Adipocyte (in vitro differentiated cells): ENCODE measurements at places on chromosomes 5 and 9.

DNA sequence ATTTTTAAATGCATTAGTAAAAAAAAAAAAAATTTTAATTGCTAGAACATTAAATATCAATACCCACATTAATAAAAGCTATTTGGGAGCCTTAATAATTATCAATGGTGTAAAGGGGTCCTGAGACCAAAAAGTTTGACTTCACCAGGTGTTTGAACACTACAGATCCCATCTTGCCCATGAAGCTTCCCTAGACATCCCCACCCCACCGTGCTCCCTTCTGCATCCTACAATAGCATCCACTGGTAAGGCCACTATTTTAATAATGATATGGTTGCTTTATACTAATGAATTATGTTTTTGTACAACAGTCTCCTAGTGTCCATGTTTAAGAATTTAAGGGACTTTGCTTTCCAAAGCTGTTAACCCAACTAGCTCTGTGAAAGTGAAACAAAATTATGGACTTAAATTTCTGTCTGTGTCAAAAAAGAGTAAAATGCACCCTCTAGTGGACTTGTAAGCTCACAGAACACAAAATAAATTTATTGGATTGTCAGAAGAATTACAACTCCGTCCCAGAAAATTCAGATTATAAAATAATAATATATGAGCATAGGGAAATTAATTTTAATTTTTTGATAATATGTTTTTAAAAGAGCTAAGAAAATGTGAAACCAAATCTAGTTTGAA, 76.0 kb downstream of the ARL15 start:
- DNase-seq, result peak; percentile 83

DNA sequence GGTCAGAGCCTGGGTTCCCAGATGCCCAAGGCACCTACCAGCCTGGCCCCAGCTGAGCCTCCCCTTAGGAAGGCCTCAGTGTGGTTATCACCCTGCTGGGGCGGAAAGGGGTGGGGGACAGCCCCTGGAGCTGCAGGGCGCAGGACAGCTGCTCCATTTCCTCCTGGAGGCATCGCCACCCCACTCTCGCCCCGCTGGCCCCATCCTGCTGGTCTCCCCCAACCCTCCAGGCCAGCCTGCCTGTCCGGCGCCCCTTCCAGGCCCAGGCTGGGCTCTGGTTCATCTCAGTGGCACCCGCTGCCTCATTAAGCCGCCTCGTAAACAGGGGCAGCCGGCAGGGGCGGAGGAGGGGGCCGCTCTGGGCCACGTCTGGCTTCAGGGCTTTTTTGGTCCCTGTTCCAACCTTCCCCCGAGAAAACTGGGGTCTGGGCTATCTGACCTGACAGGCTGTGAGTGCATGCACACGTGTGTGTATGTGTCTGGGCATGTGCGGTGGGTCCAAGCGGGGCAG, 30.8 kb upstream of the ENHO start:
- no peak for DNase-seq

DNA sequence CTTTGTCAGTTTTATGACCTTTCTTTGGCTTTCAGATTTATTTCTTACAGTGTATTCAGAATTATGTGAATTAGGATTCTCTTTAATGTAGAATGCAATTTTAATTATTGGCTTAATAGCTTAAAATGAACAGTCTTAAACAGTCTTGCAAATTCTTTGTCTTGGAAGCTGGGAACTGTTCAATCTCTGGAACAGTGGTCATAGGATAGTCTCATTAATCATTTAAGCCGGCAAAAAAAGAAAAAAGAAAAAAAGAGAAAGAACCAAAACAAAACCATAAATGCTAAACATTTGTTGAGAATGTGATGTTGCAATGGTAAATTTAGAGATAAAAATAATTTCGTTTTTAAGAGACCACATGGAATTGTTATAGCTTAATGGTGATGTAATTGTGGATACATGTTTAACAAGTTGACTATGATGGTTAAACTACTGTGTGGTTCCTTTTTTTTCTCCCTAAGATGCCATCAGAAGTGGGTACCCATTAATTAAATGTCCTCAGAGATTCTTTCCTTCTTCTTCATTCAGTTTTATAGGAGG, 61.6 kb downstream of the NNT start:
- DNase-seq, result peak; percentile 45

GRCh38 chr9:93192721-93193387, 8.9 kb downstream of the WNK2 start:
- DNase-seq, result no peak

- no peak for DNase-seq
These were observed 29.2 kb upstream of the NSMF start for GRCh38 chr9:137488327-137488653.

GRCh38 chr5:171588790-171589189, 169.3 kb downstream of the FGF18 start:
- DNase-seq, result no peak

- DNase-seq, result no peak
These were observed 168.7 kb downstream of the C5orf15 start for GRCh38 chr5:133799571-133800237.

DNA sequence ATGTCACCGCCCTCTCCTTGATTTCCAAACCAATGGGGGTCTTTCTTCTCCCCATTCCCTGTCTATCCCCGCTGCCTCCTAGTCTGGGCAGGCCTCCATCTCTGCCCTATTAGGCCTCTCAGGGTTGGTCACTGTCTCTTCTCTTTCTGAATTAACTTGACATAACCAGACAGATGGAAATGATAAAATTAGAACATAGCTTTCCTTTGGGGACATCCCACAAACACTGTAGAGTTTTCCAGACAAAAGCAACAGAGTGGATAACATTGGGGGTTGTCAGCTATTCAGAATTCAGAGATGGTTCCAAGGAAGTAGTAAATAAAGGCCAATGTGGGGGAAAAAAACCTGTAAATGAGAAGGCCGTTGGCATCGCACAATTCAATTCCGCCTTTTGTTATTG, 24.7 kb downstream of the LHX6 start:
- DNase-seq, result no peak

GRCh38 chr5:11482011-11482410, 422.2 kb downstream of the CTNND2 start:
- DNase-seq, result no peak

GRCh38 chr5:171623551-171624097, 162.0 kb upstream of the SMIM23 start:
- no peak for DNase-seq

- DNase-seq, result no peak
These were observed 640.0 kb downstream of the RAB3C start for GRCh38 chr5:59222687-59223511.

DNA sequence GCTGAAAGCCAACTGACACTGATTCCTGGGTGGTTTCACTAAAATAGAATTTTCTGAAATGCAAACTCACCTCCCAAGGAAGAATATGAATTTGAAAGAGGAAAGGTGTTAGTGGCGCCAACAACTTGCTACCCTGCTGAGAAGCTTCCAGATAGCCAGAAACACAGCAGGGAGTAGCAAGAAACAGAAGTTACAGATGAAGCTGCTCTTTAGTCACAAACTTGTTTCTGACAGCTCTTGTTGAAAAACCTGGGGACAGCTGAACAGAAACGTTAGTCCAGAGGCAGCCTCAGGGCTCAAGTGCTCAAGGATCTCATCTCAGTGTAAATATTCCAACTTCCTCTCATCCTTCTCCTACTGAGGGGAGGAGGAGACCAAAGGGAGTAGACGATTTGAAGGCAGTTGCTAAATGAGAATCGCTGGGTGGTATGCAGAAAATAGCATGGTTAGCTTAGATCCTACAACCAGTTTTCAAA, 184.1 kb downstream of the PDE4D start:
- DNase-seq, result peak; percentile 4

GRCh38 chr5:7878381-7878873, 9.5 kb downstream of the MTRR start:
- peak; percentile 37 for DNase-seq

DNA sequence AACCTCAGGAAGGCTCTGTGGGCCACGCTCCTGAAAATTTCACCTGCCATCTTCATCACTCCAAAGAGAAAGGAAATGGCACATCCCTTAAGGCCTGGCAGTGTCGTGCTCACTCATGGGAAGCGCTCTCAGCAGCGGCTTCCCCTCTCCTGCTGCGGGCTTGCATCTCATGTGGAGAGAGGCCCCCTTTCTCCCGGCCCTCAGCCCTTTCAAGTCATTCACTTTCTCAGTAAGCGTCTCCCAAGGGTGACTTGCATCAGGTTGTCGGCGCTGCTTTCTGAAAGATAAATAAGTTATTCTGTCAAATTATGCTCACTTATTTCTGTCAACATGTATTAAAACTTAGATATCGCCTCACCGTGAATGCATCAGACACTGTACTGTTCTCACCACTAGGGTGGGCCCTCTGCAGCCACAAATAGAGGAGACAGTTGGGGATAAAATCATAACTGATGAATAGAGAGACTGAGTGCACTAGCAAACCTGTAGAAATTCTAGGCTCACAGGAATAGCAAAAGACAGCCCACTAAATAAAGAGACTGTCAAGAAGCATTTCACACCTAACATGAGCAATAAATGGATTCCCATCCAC, 174.6 kb downstream of the RFK start:
- no peak for DNase-seq

GRCh38 chr9:133167769-133168168, 4.1 kb upstream of the GBGT1 start:
- no peak for DNase-seq

- DNase-seq, result no peak
These were observed 145.2 kb upstream of the CDH12 start for GRCh38 chr5:22998362-22998761.

DNA sequence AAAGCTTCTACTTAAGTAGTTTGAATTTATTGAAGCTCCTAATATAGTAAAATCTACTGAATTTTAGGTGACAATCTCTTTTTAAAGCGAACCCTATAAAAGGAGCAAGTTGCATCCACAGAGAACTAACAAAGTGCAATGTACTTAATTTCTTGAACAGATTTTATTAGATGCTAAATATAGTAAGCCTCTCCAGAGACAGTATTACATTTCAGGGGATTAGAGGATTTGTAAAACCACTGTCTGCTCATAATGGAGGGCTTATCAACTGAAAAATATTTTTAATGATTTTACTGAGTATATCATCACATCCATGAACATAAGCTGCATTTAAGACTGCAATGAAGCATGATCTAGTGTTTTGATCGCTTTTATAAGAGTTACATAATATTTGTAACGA, 230.0 kb upstream of the EFNA5 start:
- no peak for DNase-seq

DNA sequence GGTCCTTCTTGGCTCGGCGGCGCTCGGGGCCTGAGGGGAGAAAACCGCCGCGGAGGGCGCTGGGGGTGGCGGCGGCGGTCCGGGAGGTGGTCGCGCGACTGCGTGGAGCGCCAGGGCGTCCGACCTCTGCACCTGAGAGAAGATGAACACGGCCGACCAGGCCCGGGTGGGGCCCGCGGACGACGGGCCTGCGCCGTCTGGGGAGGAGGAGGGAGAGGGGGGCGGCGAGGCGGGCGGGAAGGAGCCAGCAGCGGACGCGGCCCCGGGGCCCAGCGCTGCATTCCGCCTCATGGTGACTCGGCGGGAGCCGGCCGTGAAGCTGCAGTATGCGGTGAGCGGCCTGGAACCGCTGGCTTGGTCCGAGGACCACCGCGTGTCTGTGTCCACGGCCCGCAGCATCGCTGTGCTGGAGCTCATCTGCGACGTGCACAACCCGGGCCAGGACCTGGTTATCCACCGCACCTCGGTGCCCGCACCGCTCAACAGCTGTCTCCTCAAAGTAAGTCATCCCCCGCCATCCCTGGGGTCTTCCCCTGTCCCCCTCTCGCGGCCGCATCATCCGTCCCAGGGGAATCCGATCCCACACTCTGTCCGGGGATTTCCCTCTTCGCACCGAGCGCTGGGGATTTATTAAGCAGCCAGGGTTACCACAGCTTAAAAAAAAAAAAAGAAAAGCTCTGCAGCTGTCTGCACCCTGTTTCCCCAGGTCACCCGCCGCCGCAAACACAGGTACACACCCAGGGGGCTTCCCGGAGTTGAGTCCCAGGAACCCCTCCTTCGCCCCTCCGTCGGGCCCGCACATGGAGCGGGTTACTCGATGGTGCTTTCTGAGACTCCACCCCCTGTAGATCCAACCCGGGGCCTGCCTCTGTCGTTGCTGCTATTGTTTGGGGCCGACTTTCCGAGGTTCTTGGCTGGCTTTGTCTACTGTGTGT, at the start of gene GTF3C4:
Gene GTF3C4, plus strand, starts transcription at position 8 of the 935 bp plus-strand sequence. Its CDS starts 135 bp downstream, at position 143.
- peak; percentile 67 for DNase-seq

DNA sequence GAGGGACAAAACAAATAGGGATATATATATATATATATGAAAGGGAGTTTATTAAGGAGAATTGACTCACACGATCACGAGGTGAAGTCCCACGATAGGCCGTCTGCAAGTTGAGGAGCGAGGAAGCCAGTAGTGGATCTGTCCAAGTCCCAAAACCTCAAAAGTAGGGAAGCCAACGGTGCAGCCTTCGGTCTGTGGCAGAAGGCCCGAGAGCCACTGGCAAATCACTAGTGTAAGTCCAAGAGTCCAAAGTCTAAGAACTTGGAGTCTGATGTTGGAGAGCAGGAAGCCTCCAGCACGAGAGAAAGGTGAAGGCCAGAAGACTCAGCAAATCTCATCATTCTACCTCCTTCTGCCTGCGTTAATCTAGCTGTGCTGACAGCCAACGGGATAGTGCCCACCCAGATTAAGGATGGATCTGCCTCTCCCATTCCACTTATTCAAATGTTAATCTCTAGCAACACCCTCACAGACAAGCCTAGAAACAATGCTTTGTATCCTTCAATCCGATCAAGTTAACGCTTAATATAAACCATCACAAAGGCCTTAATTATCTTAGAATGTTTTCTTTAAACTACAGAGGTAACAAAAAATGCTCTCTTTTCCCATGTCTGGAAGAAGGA, 23.8 kb upstream of the DAB2 start:
- DNase-seq, result no peak

- no peak for DNase-seq
These were observed 15.5 kb downstream of the OTULINL start for GRCh38 chr5:14597080-14597479.

GRCh38 chr5:145510769-145511168, 324.4 kb downstream of the PRELID2 start:
- no peak for DNase-seq

DNA sequence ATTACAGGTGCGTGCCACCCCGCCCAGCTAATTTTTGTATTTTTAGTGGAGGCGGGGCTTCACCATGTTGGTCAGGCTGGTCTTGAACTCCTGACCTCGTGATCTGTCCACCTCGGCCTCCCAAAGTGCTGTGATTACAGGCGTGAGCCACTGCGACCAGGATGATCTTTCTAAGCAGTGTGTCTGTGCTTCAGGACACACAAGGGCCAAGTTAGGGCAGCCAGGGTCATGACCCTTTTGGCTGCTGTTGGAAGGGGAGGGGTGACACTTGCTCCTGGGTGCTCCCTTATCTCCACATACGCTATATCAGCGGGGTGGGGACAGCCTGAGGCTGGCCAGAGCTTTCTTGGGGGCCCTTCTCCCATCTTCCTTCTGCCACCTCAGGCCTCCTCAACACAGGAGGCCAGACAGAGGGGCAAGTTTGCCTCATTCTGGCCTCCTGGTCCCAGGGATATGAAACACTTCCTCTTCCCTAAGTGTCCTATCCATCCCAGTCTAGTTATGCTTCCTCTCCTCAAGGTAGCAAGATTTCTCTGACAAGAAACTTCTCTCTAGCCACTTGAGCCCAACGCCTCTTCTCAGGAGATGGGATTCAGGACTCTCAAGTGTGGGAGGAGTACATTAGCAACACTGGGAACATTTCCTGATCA, 1.9 kb upstream of the ZNF79 start:
- DNase-seq, result no peak
